ENCODE measurements at places on chromosomes 11 and 22. TPM values are rescaled to one million over a fixed set of nuclear protein-coding genes. Genes with fewer than 3 reads are reported as not detected.

The MS4A3 gene
- not detected for total RNA-seq

The PARVB gene
- total RNA-seq, result 49.4 TPM

The PPME1 gene
- 23.6 TPM for total RNA-seq

GRCh38 chr11:128715691-128716561 lies 22.1 kb downstream of the FLI1 start:
- H3K27me3 ChIP-seq, result no peaks in the 10 kb centered on the region
- peaks cover 94% of the 10 kb centered on the region for H3K4me1 ChIP-seq
- peak; percentile 29 for DNase-seq

DNA sequence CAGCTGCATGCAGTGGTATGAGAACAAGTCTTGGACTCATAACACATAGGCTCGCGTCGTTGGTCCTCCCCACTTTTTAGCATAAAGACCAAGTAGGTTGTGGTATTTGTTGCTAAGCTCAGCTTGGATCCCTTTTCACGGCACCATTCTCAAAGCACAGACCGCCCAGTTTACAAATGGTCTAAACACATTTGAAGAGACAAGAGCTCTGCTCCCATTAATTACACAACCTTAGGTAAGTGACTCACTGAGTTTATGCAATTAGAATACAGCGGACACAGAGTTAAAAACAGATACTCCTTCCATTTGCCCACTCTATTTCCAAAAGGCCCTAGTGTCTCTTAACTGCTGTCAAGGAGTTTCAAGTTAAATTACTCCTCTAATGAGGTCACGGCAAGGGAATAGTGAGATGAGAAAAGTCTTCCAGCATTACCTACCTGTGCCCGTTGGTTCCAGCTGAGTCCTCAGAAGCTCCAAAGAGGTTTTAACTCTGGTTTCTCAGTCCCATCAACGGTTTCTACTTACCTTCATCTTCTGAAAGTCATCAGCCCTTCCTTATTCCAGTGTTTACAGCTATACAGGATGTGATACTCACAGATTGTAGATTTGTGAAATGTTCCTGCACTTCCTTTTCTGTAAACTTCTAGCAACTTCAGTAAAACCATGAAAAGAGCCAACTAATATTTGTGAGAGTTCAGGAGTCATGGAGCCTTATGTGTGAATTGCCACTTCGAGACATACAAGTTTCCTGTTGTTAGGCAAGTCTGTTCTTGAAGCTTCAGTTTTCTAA lies at the start of gene MS4A6A:
Gene MS4A6A, minus strand, starts transcription at position 543 of the 790 bp plus-strand sequence. CDS start 1,356 bp downstream, outside the sequence.
- peak within 1 kb of the TSS; percentile 74 for H3K4me3 ChIP-seq
- H3K4me1 ChIP-seq, result peaks cover 43% of the 10 kb centered on the region
- peaks cover 1% of the 10 kb centered on the region for H3K36me3 ChIP-seq
- DNase-seq, result no peak
- H3K27me3 ChIP-seq, result no peaks in the 10 kb centered on the region

GRCh38 chr11:13249992-13250391 lies 27.6 kb upstream of the BMAL1 start:
- H3K27ac ChIP-seq, result no peak overlapping the region
- H3K4me1 ChIP-seq, result no peaks in the 10 kb centered on the region
- no peaks in the 10 kb centered on the region for H3K36me3 ChIP-seq
- no peak for DNase-seq
- H3K27me3 ChIP-seq, result no peaks in the 10 kb centered on the region

DNA sequence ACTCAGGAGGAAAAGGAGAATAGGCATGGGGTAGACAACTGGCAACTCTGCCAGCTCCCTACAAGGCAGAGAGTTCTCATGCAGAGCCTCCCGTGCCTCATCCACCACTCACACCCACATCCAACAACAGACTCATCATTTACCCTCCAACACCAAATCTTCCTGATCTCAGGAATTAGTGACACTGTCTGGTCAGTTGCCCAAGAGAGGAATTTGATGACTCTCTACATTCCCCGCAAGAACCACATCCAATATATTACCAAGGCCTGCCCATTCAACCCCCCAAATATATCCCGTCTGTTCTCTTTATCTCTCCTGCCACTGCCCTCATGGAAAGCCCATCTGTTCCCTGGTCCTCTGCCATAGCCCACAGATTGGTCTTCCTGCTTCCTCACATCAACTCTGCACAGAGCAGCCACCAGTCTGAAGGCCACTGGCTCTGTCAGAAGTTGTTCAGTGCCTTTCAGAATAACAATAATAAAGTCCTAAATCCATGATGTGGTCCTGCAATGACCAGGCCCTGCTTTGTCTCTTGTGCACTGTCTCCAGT lies 57.5 kb upstream of the CD82 start:
- no peaks in the 10 kb centered on the region for H3K27me3 ChIP-seq
- no peaks in the 10 kb centered on the region for H3K4me1 ChIP-seq
- no peak for DNase-seq

DNA sequence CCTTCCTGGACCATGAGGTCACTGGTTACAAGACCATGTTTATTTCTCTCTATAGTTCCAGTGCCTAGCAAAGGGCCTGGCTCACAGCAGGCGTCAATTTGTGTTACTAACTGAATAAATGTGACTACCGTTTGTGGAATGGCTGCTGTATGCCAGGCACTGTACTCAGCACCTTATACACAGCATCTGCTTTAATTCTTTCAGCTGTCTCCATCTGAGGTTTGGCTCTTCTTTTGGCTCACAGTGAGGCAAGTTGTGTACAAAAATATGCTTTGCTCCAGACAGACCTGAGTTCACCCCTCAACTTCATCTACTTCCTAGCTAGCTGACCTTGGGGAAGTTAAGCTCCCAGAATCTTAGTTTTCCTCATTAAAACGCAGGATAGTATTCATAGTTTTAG lies 75.3 kb upstream of the PHOX2A start:
- H3K27ac ChIP-seq, result no peak overlapping the region
- no peak for DNase-seq
- H3K27me3 ChIP-seq, result no peaks in the 10 kb centered on the region
- no peak overlapping the region for H3K4me3 ChIP-seq
- no peaks in the 10 kb centered on the region for H3K4me1 ChIP-seq
- H3K36me3 ChIP-seq, result no peaks in the 10 kb centered on the region

Data from B cell (primary cell).